Activated T-cell treated with anti-CD3 and anti-CD28 coated beads, Interleukin-2, amount 50 U/mL, for 4 hours (primary cell): ENCODE measurements at places on chromosomes 12 and 14. TPM values are rescaled to one million over a fixed set of nuclear protein-coding genes. Genes with fewer than 3 reads are reported as not detected.

Gene C14orf132
- total RNA-seq = 0.38 TPM

Gene DIO2
- total RNA-seq = not detected

Gene GPX2
- not detected for total RNA-seq

Gene PAN2
- total RNA-seq = 17.3 TPM

Gene ADAM21
- not detected for total RNA-seq

Gene KERA
- total RNA-seq = not detected

GRCh38 chr12:101967506-101967905, 90.1 kb downstream of the DRAM1 start:
- no peak for DNase-seq

- DNase-seq = no peak
These were observed 87.1 kb upstream of the FOXN3 start for GRCh38 chr14:89504091-89504490.

- no peak for DNase-seq
These were observed 25.9 kb downstream of the SYNDIG1L start for GRCh38 chr14:74400031-74400685.

GRCh38 chr12:128712622-128713021, 111.1 kb downstream of the SLC15A4 start:
- DNase-seq = no peak

GRCh38 chr12:22858849-22859570, 234.0 kb downstream of the ETNK1 start:
- no peak for DNase-seq

GRCh38 chr14:27267876-27268275, 670.0 kb upstream of the NOVA1 start:
- DNase-seq = no peak
